ENCODE measurements at places on chromosomes 16 and 17.

DNA sequence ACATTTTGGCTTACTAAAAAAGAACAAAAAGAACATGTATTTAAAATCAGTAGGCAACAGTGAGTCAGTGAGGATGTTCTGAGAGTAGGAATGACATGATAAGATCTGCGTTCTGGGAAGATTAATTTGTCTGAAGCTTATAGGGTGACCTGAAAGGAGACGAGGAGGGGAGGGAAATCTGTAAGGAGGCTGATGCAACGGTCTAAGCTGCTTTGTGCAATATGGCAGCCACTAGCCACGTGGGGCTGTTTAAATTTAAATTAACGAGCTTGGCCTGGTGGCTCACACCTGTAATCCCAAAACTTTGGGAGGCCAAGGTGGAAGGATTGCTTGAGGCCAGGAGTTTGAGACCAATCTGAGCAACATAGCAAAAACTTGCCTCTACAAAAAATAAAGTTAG is 181.6 kb upstream of the CACNG3 start:
- no peak for DNase-seq

GRCh38 chr16:73912281-73912680 is 384.3 kb upstream of the PSMD7 start:
- DNase-seq = no peak

DNA sequence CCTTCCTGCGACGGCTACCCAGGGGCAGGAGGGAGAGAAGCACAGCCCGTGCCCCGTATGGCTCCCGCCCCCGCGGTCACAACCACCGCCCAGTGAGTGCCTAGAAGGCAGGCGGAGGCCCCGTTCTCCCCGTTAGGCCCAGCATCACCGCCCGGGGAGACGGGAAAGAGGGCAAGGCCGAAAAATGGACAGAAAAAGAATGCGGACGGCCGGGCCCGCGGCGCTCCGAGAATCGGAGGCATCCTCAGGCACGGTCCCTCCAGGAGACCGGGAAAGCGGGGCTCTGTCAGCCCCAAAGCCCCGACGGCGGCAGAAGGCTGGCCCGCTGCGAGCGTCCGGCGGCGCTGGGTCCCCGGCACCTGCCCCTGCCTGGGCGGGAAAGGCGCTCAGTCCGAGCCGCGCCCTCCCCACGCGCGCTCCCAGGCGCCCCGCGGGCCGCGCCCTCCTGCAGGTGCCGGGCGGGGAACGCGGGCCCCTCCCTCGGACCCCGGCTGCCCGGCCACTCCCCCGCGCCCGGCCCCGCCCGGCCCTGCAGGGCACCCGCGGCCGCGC is 407 bp downstream of the MCRIP1 start:
- DNase-seq = no peak

- DNase-seq = peak; percentile 15
These were observed 22.8 kb downstream of the FAM117A start for GRCh38 chr17:49741009-49741691.

- no peak for DNase-seq
These were observed 2.3 kb downstream of the C16orf54 start for GRCh38 chr16:29743475-29743826.

DNA sequence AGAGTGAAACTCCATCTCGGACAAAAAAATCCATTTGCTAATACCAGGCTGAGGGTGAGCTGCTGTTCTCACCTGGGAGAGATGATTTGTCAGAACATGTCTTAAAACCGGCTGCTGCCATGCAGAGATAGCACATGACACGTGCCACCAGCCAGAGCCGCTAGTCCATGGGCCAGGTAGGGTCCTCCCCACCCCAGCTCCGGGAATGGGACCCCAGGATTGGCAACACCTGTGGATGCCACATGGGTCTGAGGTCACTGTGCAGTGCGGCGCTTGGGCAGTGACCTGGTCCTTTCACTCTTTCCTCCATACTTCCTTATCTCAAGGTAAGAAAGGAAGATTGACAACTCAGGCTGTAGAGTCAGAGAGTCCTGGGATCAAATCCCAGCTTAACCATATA is 393.3 kb upstream of the TNRC6C start:
- no peak for DNase-seq

- peak; percentile 77 for DNase-seq
These were observed 19.8 kb downstream of the COX4I1 start for GRCh38 chr16:85819245-85819644.

GRCh38 chr16:4572715-4573114 is 16.6 kb downstream of the C16orf96 start:
- DNase-seq = no peak

DNA sequence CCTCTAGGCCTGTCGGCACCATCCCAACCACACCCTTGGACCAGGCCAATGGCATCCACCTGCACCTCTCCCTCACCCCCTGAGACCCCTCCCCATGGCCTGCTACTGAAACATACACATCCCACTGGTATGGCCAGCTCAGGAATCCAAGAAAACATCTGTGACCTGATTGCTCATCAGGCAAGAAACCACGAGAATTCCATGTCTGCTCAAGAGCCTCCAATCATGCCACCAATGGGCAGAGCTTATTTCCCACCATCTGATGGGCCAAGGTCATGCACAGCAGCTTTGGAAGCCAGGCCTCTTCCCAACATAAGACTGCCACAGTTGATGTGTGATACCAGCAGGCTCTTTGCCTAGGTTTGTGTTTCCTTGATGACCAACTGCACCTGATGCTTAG is 190.1 kb downstream of the C16orf78 start:
- peak; percentile 57 for DNase-seq

GRCh38 chr17:41695954-41696757 is 7.5 kb downstream of the EIF1 start:
- DNase-seq = peak; percentile 87

DNA sequence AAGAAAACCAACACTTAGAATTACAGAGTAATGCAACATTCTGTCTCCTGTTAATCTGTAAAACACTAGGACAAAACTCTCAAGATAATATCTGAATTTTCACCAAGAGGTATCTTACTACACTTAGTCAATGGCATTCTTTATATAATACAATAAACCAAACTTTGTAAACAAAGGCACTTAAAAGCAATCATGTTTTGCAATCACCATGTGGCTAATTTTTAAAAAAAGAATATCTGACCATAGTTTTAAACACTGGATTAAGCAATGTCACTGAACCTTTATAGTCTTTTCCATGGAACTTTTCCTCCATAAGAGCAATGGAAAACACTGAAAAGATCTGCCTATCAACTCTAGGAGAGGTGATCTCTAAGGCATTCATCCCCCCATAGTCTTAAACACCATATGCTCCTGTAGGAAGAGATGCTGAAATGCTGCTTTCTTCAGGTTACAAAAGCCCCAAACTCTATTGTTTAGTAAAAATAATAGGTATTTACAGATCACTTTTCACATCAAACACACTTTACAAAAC is 144.2 kb upstream of the CORO6 start:
- peak; percentile 47 for DNase-seq

GRCh38 chr17:4072487-4073157 is 70.2 kb downstream of the ZZEF1 start:
- peak; percentile 63 for DNase-seq

- DNase-seq = no peak
These were observed 215.1 kb downstream of the KATNIP start for GRCh38 chr16:27764869-27765675.

Data from fibroblast of lung (primary cell).